ENCODE measurements at places on chromosomes 7 and 10.

- no peak for DNase-seq
Observed at GRCh38 chr7:54841772-54842697, 83.0 kb upstream of the SEC61G start.

DNA sequence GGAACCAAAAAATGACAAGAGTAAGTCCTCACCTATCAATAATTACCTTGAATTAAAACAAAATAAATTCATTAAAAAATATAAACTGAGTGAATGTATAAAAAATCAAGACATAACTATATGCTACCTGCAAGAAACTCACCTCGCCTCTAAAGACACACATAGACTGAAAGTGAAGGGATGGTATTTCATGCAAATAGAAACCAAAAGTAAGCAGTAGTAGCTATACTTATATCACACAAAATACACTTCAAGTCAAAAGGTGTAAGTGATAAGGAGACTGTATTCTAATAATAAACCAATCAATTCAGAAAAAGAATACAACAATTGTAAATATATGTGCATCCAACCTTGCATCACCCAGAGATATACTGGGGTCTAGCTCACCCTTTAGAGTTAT is 332.6 kb downstream of the SH2D4B start:
- DNase-seq: no peak

GRCh38 chr7:25181532-25181931 is 46.8 kb downstream of the NPVF start:
- DNase-seq: no peak

DNA sequence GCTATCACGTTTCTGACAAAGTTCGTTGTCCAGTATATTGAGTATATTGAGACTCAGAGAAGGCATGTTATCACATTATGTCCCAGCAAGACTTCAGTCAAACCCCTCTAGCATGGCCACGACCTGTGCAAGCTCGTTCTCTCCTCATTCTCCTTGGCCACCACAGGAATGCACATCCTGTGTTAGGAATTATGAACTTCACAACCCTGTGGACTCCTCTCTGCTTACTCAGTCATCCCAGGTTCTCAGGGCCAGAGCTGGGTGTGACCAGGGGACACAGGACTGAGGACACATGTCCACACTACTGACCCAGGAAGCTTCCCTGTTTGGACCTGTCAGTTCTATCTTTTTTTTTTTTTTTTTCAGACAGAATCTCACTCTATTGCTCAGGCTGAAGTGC is 4.4 kb downstream of the SH2D4B start:
- DNase-seq: no peak

DNA sequence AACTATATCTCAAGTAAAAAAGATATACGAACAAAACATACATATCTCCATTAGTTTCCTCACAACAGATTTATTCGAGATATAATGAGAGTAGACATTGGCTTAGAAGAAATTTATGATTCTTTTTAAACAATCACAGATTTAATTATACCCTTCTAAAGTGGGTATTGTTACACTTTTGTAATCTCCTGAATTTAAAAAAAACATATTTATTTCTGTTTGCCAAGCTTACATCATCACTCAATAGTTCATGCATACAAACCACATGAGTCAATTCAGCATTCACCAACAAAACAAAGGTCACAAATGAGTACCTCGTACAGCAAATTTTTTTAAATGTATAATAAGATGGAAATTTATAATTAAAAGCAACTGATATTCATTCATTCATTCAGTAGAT is 17.6 kb downstream of the LRRN3 start:
- DNase-seq: no peak

DNA sequence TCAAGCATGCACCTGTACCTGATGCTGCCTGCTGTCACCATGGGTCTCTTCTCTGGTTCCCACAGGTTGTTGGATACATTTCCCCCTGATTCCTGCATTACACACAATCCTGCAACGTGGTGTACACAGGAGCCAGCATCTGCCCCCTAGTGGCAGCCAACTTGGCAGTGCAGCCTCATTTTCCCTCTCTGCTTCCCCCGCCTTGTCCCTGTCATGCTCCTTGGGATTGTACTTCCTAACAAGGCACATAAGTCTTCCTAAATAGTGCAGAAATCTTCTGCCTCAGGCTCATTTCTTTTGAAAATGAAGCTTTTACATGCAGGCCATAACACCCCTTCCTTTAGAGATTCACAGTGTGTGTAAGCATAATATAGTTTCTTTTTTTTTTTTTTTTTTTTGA is 387.5 kb downstream of the CCSER2 start:
- DNase-seq: peak; percentile 7

- DNase-seq: peak; percentile 21
Observed at GRCh38 chr7:50310361-50310760, 5.8 kb downstream of the IKZF1 start.

- no peak for DNase-seq
Observed at GRCh38 chr7:16773326-16773725, 19.8 kb downstream of the TSPAN13 start.

Measured in GDM1 (cell line).